ENCODE measurements at places on chromosomes 13 and 19.

DNA sequence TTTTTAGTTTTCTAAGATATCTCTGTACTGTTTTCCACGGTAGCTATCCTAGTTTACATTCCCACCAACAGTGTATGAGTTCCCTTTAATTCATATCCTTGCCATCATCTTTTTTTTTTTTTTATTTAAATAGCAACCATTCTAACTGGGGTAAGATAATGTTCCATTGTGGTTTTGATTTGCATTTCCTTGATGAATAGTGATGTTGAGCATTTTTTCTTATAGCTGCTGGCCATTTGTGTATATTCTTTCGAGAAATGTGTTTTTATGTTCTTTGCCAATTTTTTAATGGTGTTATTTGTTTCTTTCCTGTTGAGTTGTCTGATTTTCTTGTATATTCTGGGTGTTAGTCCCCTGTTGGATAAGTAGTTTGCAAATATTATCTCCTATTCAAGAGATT is 454.8 kb downstream of the DACH1 start:
- DNase-seq: no peak

DNA sequence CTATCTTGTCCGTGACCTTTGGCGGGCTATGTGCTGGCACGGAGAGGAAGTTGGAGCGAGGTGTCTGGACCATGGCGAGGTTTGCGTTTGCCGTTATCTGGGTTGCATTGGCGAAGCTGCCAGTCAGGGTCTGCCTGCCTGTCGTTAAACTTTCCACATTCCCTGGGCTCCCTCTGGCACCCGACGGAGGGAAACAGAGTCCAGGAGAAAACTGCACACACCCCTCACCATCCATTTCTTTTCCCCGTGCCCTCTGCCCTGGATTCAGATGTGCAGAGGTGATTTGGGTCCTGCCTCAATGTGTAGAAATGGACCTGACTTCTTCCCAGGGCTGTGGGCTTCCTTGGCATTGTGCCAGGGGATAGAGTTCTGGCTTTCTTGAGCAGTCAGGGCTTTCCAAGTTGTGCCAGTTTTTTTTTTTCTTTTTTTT is 142.4 kb downstream of the URI1 start:
- no peak for DNase-seq

DNA sequence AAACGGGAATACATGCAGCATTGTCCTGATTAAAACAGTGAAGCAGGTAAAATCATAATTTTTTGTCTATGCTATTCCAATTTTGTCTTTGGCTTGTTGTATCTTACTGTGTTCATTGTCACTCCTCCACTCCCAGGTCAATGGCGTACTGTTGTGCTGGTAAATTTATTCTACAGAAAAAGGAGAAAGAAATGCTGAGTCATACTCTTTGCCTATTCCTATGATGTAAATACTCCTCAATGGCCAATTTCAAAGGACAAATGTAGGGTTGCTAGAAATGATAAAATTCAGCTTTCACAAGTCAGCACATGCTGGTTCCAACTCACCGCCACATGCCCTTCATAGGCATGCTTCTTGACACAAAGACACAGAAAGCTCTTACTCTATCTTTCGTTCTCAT is 694.4 kb upstream of the PCDH20 start:
- DNase-seq: no peak

DNA sequence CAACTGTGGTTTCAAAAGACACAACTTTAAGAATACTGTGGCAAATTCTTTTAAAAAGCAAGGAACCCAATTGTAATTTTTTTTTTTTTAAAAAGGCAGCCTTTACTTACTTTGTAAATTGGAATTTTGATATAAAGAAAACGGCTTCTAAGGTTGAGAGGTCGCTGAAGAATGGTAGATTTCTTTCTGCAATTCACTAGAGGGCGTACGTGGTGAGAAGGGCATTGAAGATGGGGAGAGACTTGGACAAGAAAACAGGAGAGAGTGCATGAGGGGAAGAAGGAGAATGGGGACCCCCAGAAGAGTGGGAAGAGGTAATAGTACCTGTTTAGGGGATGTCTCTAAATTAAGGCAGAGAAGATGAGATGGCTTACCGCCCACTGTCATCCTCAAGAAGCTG is 33.5 kb upstream of the PABPC3 start:
- no peak for DNase-seq

- peak; percentile 36 for DNase-seq
Measured at GRCh38 chr13:37640499-37640898, 41.9 kb upstream of the POSTN start.

GRCh38 chr13:110330491-110331011 is 23.5 kb downstream of the COL4A2 start:
- DNase-seq: no peak

GRCh38 chr13:60169239-60170031 is 5.7 kb upstream of the DIAPH3 start:
- no peak for DNase-seq

GRCh38 chr19:45514376-45515051 is 7.2 kb downstream of the VASP start:
- no peak for DNase-seq

DNA sequence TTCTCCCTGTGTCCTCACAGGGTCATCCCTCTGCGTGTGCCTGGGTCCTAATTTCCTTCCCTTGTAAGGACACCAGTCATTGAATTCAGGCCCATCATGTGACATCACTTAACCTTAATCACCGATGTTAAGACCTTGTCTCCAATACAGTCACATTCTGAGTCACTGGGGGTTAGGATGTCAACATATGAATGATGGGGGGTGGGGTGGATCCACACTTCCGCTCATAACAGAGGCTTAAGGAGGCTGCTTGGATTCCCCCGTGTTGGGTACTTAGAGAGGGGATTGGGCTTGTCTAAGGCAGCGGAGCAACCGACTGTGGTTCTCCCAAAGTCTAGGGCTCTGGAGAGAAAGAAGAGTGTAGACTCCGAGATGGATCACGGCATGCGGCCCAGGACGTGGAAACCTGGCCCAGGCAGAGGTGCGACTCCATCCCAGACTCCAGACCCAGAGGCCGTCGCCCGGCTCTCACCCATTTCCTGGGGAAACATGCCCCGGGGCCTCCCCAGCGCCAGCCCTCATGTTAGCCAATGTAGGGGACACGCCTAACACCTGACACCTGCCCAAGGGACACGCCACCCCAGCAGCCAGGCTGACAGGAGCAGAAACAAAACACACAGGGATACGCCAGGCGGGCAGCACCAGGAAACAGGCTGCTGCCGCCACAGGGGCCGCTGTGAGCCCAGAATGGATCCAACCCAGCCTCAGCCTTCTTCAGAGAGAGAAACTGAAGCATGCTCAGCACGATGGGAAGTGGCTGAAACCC is 17.1 kb upstream of the IGLON5 start:
- DNase-seq: no peak

- no peak for DNase-seq
Measured at GRCh38 chr19:48630296-48631063, 6.7 kb downstream of the DBP start.

- no peak for DNase-seq
Measured at GRCh38 chr13:37599519-37599918, 951 bp upstream of the POSTN start.

DNA sequence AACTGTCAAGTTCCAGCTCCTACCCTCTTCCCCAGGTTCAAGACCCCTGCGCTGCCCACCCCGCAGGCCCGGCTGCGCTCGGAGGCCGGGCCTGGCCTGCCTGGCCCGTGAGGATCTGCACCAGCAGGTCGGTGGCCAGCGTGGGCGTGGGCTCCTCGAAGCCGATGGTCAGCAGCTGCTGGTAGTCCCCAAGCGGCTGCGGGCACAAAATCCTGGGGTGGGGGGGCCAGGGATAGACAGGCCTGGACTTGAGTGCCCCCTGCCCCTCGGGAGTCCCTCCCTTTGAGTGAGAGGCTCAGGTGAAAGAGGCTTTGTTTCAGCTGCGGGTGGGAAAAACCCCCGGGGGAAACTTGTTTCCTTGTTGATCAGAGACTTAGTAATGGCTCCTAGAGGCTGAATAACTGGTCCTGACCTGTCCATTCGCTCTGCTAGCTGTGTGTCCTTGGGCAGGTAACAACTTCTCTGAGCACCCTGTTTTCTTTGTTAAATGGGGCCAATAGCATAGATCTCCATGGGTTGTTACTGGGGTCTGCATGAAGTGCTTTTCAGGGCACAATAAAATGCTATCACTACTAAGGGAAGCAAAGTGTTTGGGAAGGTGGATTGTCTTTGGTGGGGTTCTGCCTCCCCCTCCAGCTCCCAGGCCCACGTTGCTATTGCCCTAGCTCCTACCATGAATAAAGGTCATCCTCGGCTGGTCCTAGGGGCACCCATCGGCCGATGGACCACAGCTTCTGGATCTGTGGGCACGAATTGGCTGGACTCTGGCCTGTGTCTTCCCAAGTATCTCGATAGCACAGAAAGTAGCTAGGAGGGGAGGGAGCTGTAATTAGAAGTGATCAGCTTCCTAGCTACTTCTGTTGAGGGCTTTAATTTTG is 3.5 kb downstream of the C19orf67 start:
- DNase-seq: no peak

DNA sequence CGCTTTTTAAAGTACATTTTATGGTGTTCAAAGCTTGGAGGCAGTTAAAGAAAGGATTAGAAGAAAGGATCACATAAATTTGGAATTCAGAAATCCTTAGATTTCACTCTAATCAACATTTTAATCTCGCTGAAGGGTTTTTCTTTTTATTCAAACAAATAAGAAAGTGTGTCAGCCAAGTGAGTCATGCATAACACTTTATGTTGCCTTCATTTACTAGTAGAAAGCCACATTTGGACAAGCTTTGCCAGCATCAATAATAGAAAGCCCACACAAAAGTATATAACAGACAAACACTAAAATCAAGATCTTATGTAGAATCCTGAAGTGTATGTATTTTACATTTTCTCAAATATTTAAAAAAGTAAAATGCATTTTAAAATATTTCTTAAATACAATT is 154.9 kb upstream of the TRPC4 start:
- DNase-seq: no peak

- no peak for DNase-seq
Measured at GRCh38 chr13:68927387-68928026, 1180.1 kb upstream of the ATXN8OS start.

DNA sequence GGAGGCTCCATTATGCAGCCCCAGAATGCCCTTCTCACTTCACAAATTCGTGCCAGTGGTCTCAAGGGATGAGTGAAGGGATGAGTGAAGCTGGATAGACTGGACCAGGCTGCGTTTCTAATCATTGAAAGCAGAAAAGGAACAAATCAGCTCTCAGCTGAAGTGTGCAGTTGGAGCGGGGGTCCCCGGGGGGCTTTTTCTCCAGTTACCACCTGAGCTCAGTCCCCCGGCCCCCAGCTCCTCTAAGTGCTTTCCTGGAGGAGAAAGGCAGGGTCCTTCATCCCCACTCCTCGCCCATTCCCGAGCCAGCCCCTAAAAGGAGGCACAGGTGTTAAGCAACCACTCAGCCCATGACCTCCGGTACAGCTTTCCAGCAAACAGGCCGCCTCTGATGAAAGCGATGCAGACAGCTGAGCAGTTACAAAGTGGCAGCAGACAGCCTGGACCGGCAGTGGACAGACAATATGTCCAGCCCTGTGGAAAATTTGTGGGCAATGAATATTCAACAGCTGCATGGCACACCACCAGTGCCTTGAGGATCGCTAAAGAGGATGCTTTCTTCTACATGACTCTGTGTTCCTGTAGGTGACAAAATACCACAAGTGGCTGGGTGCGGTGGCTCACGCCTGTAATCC is 110.7 kb upstream of the UBL3 start:
- no peak for DNase-seq

DNA sequence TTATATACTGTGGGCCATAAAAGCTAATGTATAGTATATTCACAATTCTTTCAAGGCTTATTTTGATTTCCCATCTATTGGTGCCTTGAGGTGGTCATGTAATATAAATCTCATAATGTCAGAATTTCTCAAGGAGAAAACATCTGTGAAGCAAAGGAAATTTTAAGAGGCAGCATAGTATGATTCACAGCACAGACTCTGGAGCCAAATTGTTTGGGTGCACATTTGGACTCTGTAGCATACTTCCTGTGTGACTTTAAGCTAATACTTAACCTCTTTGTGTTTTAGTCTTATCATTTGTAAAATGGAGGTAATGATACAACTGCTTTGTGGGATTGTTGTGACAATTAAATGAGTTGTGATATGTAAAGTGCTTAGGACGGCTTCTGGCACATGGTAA is 67.6 kb downstream of the PIBF1 start:
- DNase-seq: no peak

- DNase-seq: no peak
Measured at GRCh38 chr19:10760273-10760944, 42.5 kb downstream of the DNM2 start.

GRCh38 chr19:28567834-28568233 is 645.1 kb downstream of the UQCRFS1 start:
- DNase-seq: no peak

- no peak for DNase-seq
Measured at GRCh38 chr19:5627395-5627904, 4.6 kb downstream of the SAFB start.

- DNase-seq: no peak
Measured at GRCh38 chr13:59982631-59983382, 180.9 kb downstream of the DIAPH3 start.

DNA sequence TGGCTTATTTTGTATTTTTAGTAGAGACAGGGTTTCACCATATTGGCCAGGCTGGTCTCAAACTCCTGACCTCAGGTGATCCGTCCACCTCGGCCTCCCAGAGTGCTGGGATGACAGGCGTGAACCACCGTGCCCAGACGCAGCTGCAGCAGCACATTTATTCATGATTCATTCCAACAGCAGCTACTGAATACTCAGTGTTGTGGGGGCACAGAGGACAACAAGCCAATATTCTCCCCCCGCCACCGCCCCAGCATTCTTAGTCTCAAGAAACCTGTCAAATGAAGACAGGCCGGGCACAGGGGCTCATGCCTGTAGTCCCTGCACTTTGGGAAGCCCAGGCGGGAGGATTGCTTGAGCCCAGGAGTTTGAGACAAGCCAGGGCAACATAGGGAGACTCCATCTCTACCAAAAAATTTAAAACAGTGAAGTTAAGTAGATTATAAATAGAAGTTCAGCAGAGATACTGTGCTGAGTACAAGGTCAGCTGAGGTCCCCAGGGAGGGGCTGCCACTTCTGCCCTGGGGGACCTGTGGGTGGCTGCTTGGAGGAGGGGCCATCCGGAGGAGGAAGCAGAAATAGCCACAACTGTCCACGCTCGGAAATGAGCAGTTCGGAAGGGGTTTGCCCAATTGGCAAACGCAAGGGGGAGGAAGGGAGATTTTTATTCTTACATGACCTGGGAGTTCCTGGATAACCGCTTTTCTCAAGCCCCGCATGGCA is 4.3 kb downstream of the DOT1L start:
- no peak for DNase-seq

DNA sequence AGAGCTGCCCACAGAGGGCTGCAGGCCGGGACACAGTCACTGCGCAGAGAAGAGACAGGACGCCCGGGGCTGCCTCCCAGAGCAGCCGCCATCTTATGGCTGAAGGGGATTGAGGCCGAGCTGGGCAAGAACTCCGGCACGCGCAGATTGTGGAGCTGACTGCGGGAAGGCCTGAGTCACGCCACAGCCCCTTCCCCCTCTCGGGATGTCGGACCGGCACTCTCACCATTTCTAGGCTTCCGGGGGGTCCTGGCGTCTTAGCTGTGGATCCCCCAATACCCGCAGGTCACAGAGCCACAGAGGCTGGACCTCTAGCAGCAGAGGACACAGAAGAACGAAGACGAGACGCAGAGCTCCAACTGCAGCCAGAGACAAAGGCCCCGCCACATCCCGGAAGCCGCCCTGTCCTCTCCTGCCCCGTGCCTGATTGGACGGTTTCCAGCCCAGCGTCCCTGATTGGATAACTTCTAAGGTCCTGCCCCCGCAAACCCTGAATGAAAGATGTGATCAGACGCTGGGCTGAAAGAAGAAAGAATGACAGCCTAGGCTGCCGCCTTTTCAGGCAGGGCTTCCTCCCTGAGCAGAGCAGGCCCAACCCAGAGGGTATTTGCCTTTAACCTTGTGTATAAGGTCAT is at the start of gene ZNF43:
Gene ZNF43, minus strand, starts transcription at position 373 of the 635 bp plus-strand sequence. Its CDS starts 144 bp downstream, at position 229.
- DNase-seq: peak; percentile 77
